Activated CD4-positive, alpha-beta T cell treated with anti-CD3 and anti-CD28 coated beads, Interleukin-2, amount 10 ng/mL, durations not matched to agents 24 days and 14 days (primary cell): ENCODE measurements at places on chromosomes 7 and 10. TPM values are rescaled to one million over a fixed set of nuclear protein-coding genes. Genes with fewer than 3 reads are reported as not detected.
A peak's percentile ranks its signal among the peaks of the same experiment; 100 is the strongest.

DNA sequence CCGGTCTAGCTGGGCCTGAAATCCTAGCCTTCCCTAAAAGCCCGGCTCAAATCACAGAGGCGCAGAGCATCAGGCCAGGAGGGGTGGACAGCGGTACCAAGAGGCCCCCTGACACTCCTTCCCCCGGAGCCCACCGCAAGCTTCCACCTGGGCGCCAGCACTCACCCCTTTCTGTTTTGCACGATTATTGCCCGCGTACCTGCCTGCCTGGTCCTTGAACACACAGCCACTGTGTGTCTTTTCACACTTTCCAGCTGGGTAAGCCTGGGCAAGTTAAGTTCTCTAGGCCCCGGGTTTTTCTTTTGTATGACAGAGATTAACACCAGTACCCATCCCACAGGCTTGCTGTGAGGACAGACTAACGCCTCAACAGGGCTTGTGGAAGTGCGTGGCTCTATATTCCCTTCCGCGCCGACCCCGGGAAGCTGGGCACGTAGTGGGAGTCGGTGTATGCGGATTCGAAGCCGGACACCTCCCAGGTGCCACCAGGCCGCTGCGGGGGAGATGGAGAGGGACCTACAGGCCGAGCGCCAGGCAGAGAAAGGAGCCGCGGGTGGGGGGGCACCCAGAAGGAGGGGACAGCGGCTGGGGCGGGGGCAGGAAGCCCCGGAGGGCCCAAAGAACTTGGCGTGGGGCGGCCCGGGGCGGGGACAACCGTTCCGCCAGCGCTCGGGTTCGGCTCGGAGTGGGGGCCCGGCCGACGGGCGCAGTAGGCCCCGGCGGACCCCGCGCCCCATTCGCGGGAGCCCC lies 792 bp downstream of the ZNF746 start:
- peak; percentile 85 for DNase-seq

DNA sequence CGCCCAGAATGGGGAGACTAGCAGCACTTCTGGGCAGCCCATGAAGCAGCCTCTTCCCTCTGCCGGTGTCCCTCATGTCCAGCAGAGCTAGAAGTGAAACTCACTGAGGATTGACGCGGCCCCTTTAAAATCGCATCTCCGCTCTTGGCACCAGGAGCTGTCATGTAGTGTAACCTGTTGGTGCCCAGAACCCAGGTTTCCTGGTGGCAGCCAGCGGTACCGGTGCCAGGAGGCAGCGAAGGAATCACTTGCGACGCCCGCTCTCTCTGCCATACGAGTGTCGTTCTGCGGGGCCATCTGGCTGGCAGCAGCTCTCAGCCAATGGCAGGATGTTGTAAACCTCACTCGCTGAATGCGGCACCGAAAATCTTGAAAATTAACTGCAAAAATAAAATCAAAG lies 82.7 kb downstream of the CUX1 start:
- no peak for DNase-seq

EN2 gene
- not detected in 2 replicates for total RNA-seq

SORBS1 gene
- 0.66 and 0.77 TPM in 2 replicates for total RNA-seq
